ENCODE measurements at places on chromosomes 2 and 18.

DNA sequence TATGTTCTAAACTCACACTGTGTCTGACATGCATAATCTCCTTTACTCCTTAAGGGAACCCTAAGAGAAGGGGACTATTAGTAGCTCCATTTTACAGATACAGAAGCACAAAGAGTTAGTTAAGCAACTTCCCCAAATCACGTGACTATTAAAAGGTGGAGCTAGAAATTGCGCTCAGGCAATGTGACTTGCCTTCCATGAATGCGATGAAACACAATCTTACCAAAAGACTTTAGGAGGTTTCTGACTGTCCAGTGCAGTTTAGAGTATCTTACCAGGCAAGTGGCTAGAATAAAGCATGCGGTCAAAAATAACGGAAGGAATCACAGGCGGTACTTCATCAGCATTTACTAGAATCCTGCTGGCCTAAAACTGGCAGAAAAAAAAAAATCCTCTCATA, 70.4 kb downstream of the ZNF521 start:
- DNase-seq, result no peak

DNA sequence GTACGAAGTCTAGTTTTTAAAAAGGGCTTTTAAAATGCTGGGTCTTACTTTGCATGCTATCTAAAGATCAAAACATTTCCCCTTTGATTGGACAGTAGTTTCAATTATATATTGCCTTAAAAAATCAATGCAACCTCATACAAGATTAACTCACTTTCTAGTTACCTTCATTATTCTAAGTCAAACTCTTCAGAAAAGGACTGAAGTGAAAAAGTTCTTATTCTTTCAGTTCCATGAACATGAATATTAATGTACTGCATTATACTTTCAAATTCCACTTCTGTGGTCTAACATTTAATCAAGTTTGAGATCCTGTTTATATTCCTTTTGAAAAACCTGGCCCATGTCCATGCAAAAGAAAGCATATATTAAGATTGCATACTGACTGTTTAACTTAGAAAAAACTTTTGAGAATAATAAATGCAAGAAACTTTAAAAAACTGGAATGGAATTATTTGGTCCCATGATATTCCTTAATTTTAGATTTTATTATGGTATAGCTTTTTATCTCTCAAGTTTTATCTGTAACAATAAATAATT, 11.2 kb upstream of the ENOSF1 start:
- DNase-seq, result no peak

DNA sequence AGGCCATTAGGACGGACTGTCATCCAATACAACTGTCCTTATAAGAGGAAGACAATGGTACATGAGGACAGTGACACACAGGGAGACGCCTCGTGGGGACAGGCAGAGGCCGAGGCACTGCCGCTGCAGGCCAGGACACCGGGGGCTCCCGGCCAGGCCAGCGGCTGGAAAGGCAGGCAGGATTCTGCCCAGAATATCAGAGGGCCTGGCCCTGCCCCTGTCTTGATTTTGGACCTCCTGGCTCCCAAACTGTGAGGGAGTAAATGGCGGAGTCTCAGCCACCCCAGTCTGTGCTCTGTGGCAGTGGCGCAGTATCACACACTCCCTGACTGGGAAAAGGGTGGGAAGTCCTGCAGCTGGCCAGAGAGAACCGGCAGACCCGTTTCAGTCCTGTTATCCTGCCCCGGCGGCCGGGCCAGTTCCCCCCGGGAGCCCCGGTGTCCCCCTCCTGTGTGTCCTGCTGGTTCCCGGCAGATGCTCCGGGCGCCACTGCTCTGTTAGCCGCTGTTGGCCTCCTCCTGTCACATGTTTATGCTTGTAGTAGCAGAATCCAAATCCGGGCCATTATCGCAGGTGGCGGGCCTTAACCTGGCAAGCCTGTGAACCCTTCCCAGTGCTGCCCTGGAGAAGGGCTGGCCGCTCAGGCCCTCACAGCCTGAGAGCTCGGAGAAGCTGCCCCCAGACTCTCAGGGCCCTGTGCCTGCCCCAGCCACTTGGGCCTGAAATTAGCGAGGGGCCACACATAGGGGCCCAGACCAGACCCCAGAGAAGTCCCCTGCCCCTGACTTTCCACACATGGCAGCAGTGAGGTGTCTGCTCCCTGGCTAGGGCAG, 31.4 kb upstream of the TAF1B start:
- DNase-seq, result no peak

DNA sequence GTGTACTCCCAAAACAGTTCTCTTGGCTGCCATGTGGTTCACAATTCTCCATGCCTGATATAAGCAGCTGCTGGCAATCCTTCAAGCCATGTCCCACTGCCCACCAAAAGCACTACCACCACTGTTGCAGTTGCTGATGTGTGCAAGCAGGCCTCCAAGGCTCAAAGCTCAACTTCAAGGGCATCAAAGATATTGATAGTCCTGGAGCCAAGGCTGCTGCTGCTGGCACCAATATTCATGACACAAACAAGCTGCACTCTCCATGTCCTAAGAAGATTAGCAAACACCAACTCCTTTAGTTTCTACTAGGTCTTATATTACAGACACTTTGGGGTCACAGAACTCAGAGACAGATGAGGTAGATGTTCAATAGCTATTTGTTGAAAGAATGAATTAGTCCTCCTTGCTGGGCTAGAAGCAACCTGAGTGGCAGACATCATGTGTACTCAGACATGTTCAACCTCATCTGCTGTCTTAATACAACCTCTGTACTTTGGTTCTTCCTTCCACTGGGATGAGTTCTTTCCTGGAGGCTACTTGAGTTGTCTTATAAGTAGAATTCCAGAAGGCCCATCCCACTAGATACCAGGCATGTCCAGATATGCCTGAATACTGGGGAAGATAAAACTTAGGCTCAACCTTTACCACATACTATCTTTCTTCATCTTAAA, 104.5 kb upstream of the UGP2 start:
- no peak for DNase-seq

DNA sequence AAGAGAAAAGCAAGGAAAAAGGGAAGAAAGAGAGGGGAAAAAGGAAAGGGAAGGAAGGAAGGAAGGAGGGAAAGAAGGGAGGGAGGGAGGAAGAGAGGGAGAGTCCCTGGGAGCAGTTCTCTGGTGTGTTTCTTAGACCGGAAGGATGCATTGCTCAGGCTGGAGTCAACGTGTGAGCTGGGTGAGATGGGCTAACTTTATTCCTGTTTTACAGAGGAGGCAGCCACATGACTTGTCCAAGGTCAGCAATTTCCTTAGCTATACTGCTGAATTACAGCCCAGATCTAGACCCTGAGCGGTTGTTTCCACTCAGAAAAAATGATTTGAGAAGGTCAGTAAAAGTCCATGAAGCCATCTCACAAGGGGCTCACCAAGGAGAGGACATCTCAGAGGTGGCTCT, 86.6 kb upstream of the APCDD1 start:
- no peak for DNase-seq

GRCh38 chr2:231795525-231796327, 9.5 kb downstream of the COPS7B start:
- no peak for DNase-seq

DNA sequence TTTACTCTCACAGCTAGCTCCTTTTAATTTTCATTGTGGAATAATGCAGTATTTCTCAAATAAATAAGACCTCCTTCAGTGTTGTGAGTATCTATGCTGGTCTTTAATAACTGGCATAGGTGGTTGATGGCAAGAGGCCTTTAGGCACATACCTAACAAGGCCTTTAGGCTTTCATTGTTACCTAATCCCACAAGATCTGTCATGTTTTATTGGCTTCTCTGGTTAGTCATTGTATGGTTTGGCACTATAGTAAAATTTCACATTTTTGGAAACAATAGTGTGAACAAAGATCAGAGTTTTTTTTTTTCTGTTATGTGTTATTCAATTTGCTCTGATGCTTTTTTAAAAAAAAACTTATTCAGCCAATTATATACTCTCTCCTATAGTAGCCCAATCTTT, 89.8 kb upstream of the NEUROD1 start:
- DNase-seq, result no peak

DNA sequence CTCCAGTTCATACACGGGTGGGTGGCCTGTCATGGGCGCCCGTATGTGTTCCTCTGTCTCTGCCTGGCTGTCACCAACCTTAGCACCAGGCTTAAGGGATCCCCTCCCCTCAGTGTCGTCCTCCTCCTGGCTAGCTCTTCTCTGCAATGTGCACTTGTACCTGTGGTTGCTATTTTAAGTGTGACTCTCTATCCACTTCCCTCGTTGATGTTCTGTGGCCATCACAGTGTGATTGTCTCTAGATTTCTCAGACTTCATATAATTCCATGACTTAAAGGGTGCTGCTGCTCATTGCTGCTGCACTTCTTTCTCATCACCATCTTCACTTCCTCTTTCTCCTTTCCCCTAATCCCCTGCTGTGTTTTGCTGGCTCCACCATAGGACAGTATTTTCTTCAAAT, 143.4 kb downstream of the EML6 start:
- no peak for DNase-seq

DNA sequence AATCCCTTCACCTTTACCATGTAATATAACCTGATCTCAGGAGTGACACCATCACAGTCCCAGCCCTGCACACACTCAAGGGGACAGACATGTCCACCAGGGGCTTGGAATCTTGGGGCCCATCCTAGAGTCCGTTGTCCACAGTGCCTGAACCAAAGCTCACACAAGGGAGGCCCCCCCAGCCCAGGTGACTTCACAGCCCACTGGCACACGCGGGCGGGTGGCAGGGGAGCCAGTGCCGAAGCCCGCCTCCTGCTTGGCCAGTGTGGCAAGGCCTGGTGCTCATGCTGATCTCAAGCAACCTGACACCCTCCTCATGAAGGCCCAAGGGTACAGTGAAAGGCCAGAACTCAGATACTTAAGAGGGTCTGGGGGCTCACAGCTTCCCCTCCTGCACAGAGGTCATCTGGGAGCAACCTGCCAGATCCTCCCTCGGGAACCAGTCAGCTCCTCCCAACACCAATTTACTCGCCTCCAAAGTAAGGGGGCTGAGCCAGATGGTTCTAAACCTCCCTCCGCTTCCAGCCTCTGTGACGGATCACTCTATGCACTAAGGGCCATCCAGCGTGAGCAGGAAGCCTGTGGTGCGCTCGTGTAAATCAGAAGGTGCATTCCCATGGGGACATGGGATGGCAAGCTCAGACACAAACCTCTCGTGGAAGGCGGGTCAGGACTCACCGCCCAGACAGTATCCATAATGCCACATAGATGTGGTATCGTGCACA, 3.2 kb upstream of the RAB17 start:
- no peak for DNase-seq

DNA sequence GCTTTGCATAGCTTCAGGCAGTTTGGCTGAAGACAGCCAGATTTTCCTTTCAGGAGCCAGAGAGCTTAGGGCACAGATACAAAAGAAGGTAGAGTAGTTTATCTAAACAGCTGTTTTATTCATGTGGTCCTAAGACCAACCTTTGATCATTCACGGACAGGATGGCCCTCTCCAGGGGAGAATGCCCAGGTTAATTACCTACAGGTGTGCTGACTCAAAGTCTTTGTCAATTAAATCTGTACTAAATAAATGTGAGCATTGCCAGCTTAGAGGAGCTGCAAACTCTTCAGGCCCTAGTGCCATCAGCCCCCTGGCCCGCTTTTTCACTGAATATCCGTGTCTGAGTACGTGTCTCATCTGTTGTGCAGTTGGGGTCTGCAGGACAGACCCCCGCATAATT, 554.7 kb downstream of the NUP35 start:
- no peak for DNase-seq

Data from fibroblast of skin of left biceps (primary cell).